GM13977 (cell line): ENCODE measurements at places on chromosomes 5 and 9.

DNA sequence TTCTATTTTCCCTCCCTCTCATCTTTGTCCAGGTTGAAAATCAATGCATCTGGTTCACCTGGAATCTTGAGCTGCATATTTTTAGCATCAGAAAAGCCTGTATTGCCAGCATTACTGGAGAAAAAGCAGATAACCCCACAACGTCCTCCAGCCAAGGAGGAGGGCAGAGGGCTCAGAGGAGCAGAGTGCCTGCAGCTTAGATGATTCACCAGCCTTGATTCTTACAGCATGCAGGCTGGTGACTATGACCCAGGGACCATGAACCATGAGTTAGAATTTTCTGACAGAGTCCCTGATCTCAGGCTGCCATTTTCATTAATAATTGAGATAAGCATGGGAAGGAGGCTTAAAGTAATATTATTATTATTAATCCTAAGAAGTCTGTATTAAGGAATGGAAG, 278.2 kb downstream of the BRINP1 start:
- no peak for DNase-seq

GRCh38 chr5:177592905-177593304, 902 bp downstream of the TMED9 start:
- no peak for DNase-seq

DNA sequence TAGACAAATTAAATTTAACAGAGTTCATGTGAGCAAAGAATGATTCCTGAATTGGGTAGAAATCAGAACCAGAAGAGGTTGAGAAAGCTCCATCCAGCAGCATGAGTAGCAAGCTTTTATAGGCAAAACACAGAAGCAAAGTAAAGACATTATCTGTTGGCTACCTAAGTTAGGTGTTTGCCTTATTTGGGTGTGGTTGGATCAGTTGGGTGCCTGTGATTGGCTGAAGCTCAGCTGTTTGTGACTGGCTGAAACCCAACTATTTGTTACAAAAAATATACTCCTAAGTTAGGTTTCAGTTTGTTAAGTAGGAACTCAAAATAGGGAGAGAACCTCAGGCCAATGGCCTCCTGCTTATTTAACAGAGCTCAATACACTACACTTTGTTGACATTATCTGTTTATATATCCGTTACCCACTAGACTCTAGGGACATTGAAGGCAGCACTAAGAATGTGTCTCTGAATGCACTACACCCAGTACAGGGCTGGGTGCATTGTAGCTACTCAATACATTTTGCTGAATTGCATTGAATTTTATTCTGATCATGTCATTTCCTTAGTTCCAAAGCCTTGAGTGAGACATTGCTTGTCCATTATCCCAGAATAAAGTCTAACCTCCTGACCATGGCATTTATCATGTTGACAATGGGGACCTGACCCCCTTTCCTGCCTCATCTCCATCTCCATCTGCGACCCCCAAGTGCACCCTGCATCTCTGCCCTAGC, 98.7 kb downstream of the CCDC192 start:
- no peak for DNase-seq

GRCh38 chr5:38780945-38781344, 64.9 kb upstream of the OSMR start:
- DNase-seq, result no peak

DNA sequence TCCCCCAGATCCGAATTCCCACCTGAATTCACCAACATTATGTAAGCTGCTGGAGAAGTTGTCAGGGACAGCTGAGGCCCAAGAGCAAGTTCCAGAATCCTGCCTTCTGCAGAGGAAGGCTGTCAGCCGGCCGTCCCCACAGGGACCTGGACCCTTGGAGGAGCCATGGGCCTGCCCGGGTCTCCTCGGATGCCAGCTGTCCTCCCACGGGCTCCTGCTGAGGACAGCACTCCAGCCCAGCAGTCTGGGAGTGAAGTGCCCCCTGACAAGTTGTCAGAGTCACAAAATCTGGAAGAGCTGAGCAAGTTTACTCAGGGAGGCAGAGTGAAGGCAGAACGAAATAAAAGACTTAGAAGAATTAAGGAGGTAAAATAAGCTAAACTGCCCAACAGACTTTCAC, 192.5 kb upstream of the DAPK1 start:
- no peak for DNase-seq

DNA sequence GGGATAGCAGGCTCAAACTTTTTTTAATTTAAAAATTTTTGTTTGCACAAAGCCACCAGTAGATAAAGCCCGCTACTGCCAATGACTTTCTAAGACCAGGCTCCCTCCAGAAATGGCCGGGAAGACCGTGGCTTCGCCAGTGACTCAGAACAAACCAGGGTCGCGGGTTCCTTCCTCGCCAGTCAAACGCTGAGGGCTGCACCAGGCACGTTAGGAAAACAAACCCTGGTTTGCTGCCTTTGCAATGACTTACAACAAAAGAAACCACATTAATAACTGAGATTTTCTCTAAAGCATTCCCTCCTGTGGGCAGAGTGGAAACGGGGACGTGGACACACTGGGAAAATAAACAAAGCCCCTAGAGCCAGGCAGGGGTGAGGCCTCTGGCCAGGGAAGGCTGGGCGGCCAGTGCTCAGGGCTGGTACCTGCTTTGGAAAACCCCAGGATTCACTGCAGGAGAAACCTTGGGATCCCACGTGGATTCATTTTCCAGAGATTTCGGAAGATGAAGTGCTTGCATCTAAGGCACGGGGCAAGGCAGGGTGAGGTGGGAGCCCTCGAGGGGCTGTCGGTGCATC, 3.8 kb downstream of the PRRX2 start:
- no peak for DNase-seq

DNA sequence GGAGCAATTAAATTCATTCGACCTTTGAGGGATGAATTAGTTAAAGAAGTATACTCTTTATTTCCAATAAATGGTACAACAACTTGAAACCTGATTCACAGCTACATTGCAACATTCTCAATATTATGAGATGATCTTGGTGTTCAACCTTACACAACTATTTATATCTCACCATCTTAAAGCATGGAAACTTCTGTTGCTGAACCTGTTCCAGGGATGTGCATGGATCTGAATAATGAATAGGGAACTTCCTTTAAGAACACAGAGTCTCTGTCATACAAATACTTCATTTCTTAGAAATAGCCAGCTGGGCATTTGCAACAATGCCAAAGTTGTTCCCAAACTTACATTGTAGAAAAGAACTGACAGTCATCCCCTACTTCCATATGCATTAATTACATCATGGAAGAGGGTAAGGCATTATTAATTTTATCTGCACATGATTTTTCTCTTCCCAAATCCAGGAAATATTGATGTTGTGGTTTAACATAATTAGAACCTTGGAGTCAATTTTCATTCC, 39.8 kb upstream of the CCDC112 start:
- no peak for DNase-seq

GRCh38 chr9:4011054-4011453, 288.8 kb downstream of the GLIS3 start:
- no peak for DNase-seq

GRCh38 chr5:55453211-55453610, 81.6 kb downstream of the PLPP1 start:
- no peak for DNase-seq

- DNase-seq, result no peak
These were observed 66.9 kb upstream of the EPB41L4A start for GRCh38 chr5:112485934-112486355.

- no peak for DNase-seq
These were observed 24.7 kb downstream of the BTF3 start for GRCh38 chr5:73522989-73523388.

- DNase-seq, result no peak
These were observed 34.6 kb downstream of the SKIC3 start for GRCh38 chr5:95520206-95520605.

- no peak for DNase-seq
These were observed 5.1 kb downstream of the PKN3 start for GRCh38 chr9:128707446-128707845.

DNA sequence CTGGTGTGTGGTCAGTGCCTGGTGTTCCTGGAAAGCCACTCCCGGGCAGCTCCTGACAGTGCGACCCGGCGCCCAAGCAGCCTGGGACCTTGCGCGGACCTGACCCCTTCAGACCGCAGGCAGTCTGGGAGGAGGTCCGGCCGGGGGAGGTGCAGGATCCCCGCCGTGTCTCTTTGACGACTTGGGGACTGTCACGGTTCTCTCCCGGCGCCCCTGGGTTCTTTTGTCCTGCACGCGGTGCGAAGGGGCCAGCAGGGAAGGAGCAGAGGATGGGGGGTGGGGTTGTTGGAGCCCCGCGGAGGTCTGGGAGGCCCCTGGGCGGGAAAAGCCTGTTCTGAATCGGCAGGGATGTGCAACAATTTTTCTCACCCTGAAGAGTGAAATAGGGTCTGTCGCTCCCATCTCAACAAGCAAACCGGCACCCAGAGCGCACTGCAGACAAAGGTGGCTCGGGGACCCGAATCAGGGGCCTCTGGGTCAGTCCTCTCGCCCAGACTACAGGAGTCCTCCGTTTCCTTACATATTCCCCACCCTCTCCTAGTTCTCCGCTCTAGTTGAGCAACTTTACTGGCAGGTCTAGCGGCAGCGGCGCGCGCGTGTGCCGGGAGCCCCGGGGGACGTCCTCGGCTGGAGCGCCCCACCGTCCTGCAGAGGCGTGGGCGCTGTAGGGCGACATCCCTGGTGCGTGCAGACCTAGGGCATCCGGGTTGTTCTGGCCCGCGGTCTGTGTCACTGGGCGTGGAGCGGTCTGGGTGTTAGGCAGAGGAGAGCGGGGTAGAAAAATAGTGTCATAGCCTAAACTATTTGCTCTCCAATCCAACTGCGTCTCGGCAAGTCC, 1.2 kb downstream of the VCAN start:
- DNase-seq, result peak; percentile 70

DNA sequence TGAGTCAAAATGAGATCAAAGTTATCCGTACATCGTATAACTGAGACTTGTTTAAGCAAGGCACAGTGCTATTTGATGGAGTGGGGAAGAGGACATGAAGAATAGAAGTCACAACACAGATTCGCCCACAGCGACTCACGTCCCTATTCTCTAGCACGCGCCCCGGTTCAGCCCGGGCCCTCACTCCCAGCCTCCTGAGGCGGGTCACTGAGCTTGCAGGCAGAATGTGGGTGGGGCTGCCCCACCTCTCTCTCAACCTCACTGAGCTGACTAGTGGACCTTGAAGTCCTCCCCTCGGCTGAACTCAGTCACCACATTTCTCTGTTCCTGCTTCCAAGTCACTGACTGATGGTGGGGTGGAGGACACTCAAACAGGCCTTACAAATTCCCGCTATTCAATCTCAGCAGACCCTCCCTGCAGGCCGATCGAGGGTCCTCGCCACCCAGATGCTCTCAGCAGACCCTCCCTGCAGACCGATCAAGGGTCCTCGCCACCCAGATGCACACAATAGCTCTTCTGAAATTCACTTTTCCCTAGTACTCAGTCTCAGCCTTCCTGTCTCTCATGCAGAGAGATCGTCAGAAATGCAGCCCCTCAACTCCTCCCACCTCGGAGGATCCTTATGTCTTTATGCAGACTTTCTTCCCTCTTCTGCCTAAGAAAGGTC, 12.9 kb downstream of the GLDC start:
- peak; percentile 86 for DNase-seq

DNA sequence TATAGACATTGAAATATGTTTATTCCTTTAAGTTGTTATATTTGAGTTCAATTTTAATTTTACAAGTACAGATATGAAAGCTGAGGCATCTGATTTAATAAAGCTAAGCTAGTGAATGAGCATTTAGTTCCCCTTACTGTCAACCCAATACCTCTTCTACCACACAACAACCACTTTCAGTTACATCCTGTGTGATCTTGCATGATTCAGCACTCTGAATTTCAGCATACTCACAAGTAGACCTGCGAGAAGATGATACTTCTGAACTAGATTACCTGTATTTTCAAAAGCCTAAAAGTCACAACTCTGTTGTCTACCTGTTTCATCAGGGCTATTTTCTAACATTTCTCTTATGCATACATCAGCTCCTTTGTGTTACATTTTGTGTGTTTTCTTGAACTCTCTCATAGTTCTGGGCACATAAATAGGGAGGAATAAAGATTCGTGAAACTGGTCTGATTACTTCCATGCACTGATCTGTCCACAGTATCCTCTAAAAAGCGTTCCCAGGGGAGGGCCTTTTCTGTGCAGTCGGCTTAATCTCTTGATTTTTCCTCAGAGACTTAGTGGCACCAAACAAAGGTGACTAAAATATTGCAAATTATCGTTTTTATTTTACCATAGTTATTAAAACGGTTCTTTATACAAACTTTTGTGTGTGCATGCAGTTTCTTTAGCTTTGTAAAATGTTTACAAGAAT, 2025.5 kb upstream of the NUDT12 start:
- no peak for DNase-seq

GRCh38 chr9:73155377-73155776, 3.7 kb downstream of the ANXA1 start:
- DNase-seq, result no peak

GRCh38 chr5:151126199-151126645, 31.4 kb downstream of the ANXA6 start:
- peak; percentile 60 for DNase-seq

DNA sequence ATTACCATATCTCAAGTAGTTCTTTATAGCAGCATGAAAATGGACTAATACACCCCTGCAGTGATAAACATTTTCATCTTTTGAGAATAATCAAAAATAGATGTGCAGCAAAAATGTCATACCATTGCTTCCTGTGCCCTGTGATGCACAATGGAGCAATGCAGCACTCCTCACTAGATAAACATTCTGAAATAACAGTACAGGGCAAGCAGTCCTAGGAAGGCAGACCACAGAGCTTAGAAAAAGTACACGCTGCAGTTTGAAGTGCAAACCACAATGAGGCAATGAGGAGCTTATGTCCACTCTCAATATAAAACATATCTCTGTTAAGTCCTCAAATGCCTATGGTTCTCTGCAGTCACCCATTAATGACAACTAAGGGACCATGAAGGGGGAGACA, 367.6 kb downstream of the PDE4D start:
- DNase-seq, result no peak

DNA sequence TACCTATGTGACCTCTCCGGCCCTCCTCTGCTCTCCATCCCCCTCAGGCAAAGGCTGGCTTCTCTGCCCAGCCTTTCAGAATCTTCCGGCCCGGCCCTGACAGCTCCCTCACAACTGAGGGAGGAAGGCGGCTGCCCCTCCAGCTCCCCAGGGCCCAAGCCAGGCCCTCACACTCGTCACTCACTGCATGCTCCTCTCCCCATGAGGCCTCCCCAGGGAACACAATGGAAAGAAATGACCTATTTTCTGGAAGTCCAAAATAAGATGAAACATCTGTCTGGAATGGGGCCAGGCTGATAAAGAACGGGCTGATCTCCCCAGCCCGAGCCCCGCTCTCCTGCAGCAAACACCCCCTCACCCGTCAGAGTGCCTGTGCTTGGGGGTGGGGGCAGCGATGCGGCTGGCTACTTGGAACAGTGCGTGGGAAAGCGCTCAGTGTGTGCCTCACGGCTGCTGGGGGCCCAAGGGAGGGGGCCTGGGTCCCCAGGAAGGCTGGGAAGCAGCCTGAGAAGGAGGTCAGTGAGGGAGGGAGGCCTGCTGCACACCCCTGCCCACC, 11.3 kb downstream of the PDGFRB start:
- DNase-seq, result no peak

- no peak for DNase-seq
These were observed 23.7 kb upstream of the TMEM250 start for GRCh38 chr9:136142414-136142796.

- no peak for DNase-seq
These were observed 13.1 kb upstream of the SERINC5 start for GRCh38 chr5:80268916-80269315.
